ENCODE measurements at places on chromosomes 7 and 10.

GRCh38 chr10:49631975-49632374 lies 18.1 kb downstream of the CHAT start:
- DNase-seq: no peak

DNA sequence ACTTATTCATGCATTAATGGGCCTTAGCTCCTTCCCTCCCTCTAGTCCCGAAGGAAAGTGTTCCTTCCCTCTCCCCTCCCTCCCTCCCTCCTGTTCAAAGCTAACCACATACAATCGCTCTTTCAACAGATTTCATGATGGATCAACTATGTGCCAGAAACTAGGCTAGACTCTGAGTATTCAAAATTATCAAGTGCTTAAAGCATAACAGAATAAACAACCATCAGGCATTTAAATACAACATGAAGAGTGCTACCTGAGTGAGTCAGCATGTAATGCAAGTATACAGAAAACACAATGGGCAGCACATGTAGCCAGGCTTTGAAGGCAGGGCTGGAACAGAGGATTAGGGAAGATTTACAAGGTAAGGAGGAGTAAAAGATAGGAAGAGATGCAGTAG lies 11.3 kb downstream of the CHCHD3 start:
- DNase-seq: no peak

GRCh38 chr10:59864141-59864962 lies 42.0 kb downstream of the CCDC6 start:
- DNase-seq: no peak

DNA sequence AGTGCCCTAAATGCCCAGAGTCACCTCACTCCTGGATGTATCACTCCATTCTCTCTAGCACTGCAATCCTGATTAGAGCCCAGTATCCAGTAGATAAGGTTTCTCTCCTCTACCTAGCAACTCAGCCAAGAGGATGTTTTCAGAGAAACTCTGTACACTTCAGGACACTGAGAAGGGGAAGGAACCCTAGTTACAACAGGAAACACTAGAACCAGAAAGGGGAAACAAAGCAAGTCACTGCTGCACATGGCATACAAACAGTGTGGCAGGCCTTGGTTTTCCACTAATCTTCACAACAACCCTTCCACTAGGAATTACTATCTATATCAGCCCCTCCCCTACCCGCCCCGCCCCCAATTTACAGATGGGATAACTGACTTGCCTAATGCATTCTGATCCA lies 1.6 kb downstream of the FAM204A start:
- no peak for DNase-seq

DNA sequence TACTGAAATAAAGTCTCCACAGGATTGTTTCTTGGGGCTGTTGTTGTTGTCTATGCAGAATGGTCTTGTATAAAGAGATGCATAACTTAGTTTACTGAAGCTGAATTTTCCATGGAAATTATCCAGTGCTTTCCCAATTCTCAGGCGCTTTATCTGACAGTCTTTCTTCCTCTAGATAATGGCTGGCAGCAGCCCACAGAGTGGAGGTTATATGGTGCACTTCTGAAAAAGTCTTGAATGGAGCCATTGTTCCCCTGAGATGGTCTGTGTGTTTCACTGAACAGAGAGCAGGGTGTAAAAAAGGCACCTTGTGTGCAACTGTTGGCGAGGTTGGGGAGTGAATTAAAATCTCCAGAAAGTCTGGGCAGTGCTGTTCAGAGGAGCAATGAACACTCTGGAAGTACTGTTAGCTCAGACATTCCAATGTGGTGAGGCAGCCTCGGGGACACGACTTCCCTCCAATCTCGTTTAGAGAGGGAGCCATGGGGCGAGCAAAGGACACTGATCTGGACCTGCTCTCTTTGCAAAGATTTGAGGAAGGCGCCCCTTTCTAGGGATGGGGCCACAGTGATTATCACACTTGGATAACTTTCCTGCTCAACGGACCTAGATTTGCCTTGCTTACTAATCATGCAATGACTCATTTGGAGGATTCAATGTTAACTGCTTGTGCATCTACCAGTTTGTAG lies 2.0 kb upstream of the PLCE1 start:
- DNase-seq: no peak

DNA sequence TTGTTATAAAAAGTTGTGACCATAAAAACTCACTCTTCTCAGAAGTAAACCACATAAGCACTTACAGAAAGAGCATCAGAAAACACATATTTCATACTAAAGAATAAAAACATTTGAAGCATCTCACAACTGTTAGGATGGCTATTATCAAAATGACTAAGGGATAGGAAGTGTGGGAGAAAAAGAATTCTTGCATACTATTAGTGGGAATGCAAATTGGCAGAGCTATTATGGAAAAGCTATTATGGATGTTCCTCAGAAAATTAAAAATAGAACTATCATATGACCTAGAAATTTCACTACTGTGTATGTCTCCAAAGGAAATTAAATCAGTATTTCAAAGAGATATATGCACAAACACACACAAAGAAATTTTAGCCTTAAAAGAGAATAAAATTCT lies 25.2 kb upstream of the POT1 start:
- DNase-seq: no peak

DNA sequence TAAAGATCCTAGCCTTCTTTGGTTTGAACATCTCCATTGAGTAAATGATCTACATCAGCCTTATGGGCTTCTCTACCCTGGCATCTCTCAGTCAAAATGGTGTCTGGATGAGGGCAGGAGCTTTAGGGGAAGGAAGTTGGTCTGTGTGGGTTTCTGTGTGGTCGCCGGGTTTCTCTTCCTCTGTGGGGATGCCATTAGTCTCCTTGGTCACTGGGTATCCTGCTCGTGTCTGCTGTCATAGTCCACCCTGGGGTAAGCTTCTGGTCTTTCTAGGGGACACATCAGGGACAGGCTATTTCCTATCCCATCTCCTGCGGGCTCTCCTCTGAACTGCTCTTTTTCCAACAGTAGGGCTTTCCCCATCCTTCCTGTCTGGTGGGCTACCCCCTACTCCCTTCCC lies 150.3 kb upstream of the NPY start:
- no peak for DNase-seq

DNA sequence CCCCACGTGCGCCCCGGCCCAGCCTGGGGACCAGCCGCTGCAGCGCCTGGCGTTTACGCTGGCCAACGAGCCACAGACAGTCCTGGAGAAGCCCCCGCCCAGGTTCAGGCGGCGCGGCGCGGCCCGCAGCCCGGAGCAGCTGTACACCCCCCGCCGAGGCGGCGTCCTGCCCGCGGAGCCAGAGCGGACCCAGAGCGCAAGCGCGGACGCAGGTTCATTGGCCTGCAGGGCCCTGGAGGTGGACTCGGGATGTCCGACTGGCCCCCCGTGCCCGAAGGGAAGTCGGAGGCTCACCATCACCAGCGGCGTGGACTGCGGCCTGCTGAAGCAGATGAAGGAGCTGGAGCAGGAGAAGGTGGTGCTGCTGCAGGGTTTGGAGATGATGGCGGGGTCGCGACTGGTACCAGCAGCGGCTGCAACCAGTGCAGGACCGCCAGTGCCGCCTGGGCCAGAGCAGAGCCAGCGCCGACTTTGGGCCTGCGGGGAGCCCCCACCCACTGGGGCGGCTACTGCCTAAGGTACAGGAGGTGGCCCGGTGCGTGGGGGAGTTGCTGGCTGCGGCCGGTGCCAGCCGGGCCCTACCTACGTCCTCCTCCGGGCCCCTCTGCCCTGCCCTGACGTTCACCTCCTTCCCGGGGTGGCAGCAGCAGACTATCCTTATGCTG lies 72.0 kb upstream of the KCTD7 start:
- DNase-seq: no peak

- no peak for DNase-seq
Observed at GRCh38 chr7:76330673-76331072, 28.1 kb downstream of the YWHAG start.

DNA sequence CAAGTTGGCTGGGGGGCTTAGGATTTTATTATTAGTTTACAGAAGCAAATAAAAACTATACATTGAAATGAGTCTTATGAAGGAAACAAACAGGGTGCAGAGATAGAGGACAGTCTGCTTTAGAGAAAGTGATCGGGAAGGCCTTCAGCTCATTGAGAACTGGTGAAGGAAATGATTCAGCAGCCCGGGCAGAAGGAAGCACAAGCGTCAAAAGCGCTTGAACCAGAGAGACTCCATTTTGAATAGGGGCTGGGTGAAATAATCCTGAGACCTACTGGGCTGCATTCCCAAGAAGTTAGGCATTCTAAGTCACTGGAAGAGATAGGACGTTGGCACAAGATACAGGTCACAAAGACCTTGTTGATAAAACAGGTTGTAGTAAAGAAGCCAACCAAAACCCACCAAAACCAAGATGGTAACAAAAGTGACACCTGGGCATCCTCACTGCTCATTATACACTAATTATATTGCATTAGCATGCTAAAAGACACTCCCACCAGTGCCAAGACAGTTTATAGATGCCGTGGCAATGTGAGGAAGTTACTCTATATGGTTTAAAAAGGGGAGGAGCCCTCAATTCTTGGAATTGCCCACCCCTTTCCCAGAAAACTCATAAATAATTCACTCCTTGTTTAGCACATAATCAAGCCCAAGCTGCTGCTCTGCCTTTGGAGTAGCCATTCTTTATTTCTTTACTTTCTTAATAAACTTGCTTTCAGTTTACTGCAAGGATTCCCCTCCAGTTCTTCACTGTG lies 83.1 kb upstream of the MPP7 start:
- no peak for DNase-seq

DNA sequence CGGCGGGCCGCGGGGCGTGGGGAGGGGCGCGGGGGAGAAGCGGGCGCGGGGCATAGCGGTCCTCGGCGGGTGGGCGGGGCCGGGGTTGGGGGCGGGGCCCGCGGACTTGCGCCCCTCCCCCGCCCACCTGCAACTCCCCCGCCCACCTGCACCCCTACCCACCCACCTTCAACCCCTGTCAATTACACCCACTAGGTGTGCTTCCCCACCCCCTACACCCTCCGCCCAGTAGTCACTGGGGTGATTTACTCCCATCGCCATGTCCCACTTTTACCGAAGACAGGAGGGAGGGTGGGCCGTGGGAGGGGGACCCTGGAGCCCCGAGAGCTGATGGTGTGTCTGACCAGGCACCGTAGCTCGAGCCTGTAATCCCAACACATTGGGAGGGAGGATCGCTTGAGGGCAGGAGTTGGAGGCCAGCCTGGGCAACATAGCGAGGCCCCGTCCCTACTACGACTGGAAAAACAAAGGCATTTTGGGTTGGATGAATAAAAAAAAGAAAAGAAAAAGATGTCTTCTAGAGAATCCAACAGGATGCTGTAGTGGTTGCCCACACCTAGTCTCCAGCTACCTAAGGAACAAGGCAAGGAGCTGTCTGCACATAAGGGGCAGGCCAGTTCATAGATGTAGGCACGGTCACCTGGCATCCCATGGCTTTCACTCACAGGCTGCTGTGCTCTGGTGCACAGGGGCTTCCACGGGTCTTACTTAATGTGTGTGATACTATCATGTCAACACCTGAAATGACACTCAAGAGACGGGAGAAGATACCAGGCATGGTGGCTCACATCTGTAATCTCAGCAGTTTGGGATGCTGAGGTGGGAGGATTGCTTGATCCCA lies 761 bp downstream of the KCTD7 start:
- no peak for DNase-seq

DNA sequence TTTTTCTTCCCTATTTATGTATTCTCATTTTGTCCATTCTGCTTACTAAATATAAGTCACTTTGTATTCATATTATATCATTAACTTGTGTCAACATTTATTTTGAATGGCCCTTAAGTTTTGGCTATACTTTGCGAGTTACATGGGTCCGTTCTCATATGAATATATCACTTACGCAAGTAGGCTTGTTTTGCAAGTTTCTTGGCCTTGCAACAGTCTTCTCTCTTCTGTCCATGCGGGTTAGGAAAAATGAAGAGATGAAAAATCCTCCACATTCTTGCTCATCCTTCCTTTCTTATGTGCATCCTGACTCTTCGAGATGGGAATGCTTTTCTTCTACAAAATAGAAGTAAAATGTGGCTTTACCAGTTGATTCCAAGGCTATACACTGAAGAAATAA lies 82.8 kb downstream of the GPR158 start:
- DNase-seq: no peak

DNA sequence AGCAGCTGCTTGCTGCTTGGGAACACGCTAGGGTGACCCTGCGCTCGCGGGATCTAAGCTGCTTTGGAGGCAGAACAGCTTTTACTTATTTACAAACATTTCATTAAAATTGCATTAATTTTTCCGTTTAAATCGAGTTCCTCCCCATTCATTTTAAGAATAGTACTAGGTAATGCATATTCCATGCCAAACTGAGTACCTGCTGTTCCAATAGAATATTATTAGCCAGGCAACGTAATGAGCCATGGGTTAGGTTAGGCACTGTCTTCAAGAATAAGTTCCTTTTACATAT lies 860 bp downstream of the EXOC6 start:
- DNase-seq: no peak

GRCh38 chr10:97376413-97376812 lies 24.7 kb downstream of the RRP12 start:
- no peak for DNase-seq

- DNase-seq: no peak
Observed at GRCh38 chr7:32500922-32501341, 5.6 kb downstream of the AVL9 start.

DNA sequence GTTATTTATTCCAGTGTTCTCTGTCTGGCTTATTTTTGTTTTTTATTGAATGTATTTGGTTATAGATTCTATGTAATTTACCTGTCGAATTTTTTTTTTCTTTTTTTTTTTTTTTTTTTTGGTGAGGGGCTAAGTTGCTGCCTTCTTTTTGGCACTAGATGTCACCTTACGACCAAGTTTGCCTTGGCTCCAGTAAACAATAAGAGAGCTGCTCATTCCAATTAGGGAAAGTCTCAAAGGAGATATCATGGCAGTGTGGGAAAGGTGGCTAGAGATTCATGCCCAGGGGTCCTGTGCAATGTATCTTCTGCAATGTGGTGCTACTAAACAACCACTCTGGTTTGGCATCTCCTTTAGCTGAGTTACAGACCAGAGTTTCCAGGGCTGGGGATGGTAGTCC lies 84.0 kb downstream of the PTPN20 start:
- no peak for DNase-seq

DNA sequence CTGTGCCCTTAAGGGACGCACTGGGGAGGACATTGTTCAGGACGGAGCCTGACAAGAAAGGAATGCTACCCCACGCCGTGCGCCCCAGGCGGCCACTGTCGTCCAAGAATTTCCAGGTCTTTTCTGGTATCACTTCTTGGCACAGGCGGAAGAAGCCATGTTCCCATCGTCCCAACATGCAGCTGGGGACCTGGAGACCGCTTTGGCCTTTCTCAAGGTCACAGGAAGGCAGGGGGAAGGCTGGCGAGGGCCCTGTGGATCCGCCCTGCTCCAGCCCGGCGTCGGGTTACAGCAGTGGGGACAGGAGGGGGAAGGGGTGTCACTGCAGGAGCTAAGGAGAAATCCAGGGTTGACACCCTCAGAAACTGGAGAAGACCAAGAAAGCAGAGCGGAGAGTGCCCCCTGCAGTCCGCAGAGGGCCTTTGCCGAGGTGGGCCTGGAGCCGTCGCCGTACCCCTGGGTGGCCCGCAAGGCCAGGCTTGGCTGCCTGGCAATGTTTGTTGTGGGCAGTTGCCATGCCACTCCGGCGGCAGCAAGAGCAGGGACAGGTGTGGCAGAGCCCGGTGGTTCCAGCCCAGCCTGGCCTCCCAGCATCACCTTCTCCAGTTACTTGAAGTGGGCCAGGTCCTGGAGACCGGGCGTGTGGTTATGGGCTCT lies 104.1 kb downstream of the LHPP start:
- DNase-seq: no peak

Measured in activated CD4-positive, CD25-positive, alpha-beta regulatory T cell (primary cell).